A549 treated with AZD2906 at 1 μM for 4 hours (cell line): ENCODE measurements at places on chromosomes 1 and 21. TPM values are rescaled to one million over a fixed set of nuclear protein-coding genes. Genes with fewer than 3 reads are reported as not detected.

SMCP gene
- not detected in 5 replicates for total RNA-seq

CFHR4 gene
- total RNA-seq, result not detected in 5 replicates

TUFT1 gene
- 7.3 to 8.3 TPM (median 7.9 TPM) in 5 replicates for total RNA-seq

GNAI3 gene
- total RNA-seq, result 4.5 to 5.9 TPM (median 5.1 TPM) in 5 replicates

RGS4 gene
- 0.10 TPM in 1 of 5 replicates, not detected in the others for total RNA-seq

TNN gene
- not detected in 5 replicates for total RNA-seq

OR2M5 gene
- not detected in 5 replicates for total RNA-seq

BNIPL gene
- total RNA-seq, result 0.04 to 0.16 TPM (median 0.15 TPM) in 5 replicates

NPHP4 gene
- 4.2 to 5.8 TPM (median 5.3 TPM) in 5 replicates for total RNA-seq

AMY1B gene
- not detected in 5 replicates for total RNA-seq
